ENCODE measurements at places on chromosomes 7 and 10. TPM values are rescaled to one million over a fixed set of nuclear protein-coding genes. Genes with fewer than 3 reads are reported as not detected.

GRCh38 chr7:37488163-37488764 lies 39.6 kb upstream of the ELMO1 start:
- DNase-seq: no peak

DNA sequence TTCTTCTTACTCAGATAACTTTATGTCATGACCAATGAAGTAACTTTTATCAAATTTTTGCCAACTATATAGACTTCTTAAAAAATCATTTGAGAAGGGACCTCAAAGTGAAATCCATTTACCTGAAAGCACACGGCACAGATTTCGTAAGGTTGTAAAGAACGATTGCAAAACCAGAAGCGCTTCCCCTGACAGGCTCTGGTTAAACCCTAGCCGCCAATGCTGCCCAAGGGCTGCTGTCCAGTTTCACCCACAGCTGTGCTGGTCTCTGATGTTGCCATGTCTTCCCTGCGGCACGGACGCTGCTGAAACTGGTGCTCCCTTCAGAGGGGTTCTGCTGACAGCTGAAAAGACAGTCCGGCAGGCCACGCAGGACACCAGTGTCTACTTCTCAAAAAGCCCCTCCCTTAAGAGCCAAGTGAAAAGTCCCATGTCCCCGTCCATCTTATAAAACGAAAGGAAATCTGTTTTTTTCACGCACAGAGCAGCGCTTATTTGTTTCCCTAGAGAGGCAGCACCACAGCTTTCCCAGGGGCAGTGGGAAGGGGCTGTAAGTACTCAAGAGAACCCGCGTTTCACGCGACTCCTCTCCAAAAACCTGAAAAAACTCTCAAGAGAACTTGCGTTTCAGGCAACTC lies 32.5 kb downstream of the GNA12 start:
- DNase-seq: no peak

DNA sequence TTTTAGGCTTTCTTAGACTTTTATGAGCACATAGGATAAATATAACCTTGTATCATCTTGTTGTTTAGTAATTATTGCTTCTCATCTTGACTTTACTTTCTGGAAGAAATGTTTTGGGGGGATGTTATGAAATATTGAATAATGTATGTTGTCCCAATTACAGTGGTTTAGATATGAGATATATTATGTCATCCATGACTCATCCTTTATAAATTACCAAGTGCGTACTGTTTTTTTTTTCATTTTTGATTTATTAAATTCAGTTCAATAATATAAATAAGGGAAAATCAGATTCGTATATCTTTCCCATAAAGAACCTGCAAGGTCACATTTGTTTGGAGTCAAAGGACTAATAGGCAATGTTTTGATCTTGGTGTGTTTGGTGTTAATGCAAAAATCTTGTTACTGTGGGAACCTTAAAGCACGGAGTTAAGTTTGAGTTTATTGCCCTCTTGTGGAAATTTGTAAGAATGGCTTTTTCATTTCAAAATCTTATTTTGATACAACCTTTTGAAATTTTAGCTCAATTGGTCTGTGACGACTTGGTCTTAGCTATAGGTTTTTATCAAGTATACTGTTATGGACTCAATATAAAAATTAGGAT lies 108.6 kb downstream of the SRI start:
- no peak for DNase-seq

- no peak for DNase-seq
Measured at GRCh38 chr10:34922138-34922537, 107.0 kb upstream of the PARD3 start.

DNA sequence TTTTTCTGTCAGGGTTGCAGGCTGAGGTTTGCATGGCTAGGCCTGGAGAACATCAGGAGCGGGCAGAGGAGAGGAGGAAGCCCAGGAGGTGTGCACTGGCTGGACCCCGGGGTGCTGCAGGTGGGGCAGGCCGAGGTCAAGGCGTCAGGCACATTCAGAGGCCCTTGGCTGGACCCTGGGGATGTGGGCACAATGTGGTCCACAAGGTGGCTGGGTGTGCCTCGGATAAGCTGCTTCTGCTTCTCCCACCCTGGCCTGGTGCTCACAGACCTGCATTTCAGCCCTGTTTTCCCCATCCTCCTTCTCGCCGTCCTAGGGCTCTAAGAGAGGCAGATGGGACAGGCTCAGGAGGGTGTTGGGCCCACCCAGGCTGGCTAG lies 108.2 kb downstream of the ADCY1 start:
- no peak for DNase-seq

DNA sequence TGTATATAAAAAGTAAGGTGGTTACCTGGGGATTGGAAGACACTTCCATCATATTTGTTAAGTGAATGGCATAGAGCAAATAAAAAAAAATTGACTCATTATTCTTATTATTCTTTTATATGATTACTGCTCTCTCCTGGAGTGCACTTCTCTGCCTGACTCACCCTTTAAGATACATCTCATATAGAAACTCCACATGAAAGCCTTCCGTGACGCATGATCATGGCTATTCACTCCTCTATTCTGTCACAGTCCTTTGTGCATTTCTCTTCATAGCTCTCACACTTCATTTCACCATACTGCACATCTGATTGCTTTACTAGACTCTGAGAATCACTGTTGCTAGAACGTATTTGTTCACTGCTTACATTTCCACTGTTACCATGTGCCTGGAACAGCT lies 597.3 kb downstream of the CNTNAP2 start:
- no peak for DNase-seq

DNA sequence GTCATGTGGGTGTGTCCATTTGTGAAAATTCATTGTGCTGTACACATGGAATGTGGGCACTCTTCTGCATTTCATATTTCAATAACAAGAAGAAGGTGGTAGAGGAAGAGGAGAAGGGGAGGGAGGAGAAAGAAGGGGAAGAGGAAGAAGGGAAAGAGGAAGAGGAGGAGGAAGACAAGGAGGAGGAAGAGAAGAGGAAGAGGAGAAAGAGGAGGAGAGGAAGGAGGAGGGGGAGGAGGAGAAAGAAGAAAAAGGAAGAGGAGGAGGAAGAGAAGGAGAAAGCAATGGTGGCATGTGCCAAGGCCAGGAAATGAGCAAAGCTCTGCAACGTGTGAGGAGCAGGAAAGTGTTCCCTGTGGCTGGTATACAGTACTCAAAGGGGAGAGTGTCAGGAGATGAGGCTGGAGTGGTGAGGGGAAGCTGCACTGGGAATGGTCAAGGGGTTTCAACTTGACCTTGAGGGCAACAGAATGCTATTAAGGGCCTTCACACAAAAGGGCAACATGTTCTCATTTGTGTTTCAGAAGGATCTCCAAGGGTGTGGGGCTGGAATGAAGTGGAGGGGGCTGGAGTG lies 40.5 kb downstream of the WNT2 start:
- no peak for DNase-seq

GRCh38 chr10:113506476-113506875 lies 46.4 kb upstream of the HABP2 start:
- no peak for DNase-seq

DNA sequence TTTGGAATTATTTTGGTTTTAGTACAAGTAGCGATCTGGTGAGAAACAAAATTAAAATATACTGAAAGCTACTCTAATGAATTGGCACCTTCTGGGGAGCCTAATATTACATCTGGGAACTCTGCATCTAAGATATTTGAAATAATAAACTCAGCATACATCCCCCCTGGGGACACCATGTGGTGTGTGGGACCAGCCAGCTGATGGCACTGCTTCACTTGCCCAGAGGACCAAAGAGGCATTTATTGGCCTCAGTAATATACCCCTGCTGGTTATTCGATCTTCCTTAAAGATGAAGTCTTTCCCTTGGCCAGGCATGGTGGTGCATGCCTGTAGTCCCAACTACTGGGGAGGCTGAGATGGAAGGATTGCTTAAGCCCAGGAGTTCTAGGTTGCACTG lies 195.1 kb upstream of the AUTS2 start:
- no peak for DNase-seq

GRCh38 chr10:83373671-83374070 lies 765.6 kb upstream of the GHITM start:
- DNase-seq: no peak

DNA sequence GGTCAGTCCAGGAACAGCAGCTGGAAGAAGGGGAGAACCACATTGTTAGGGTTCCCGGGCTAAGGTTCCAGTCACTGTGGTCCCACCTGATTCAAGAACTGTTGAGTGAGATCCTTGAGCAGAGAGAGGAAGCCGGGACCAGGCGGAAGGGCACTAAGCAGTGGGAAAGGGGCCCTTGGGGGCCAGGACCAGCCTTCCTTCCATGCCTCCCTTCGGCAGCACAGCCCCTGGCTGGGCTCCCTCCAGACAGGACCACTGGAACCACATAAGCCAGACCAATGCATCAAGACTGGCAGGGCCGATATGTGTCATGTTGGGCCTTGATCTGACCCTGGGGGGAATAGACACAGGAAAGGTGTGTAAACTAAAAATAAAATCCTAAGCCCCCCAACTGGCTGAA lies 103.9 kb downstream of the STRA8 start:
- DNase-seq: no peak

- DNase-seq: no peak
Measured at GRCh38 chr7:43535810-43536585, 46.9 kb upstream of the STK17A start.

GRCh38 chr7:29639886-29640595 lies 76.4 kb downstream of the PRR15 start:
- no peak for DNase-seq

DNA sequence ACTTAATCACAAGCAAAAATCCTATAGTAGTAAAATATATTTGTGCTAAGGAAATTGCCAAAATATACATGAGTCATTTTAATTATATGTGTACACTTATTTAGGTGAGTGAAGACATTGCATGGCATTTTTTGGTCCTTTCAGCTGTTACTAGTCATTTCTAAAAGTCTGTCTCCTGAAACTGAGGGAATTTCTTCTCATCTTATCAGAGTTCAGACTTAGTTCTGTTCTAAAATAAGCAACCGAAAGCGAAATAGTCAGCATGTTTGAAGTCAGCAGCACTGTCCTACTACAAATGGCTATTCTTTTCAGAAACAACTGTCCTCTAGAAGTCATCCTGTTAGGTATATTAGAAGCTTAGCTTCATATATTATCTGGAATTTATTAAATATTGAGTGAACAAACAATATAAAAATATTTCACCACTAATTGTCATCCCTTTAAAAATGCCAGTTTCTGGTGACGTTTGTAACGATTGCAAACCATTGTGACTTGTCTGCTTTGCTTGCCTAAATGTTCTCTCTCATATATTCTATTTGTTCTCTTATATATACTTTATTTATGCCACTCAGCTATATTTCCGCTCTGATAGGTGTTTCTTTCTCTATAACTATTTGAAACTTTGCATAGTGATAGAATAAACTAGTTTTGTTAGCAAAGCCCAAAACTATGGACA lies 227.4 kb upstream of the KAT6B start:
- DNase-seq: no peak

DNA sequence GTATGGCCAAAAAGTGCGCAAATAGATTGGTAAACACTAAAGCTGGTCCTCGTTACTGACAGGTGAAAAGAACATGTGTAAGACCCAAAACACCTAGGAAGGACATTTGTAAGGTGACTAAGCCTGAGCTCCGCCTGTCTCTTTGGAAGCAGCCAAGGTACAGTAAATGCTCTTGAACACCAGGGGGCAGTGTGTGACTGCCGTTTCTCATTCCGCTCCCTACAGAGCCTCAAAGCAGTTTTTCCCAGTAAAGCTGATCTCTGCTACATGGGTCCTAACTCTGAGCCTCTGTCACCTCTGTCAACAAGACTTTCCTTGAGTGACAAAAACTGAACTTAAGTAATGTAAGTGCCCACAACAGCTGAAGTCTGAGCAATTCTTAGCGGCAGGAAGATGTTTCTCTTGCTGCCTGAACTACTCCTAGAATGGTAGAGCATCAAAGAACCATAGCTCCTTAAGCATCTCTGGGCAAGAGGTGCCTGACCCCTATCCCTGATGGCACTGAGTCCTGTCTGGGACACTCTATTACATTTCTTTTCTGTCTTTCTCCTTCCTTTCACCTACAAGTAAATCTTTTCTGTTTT lies 238.0 kb upstream of the INHBA start:
- DNase-seq: peak; percentile 34

- no peak for DNase-seq
Measured at GRCh38 chr10:117547016-117547715, 4.6 kb downstream of the EMX2 start.

GRCh38 chr10:58781873-58782488 lies 269.3 kb downstream of the BICC1 start:
- no peak for DNase-seq

GRCh38 chr7:35334506-35334905 lies 80.6 kb upstream of the TBX20 start:
- DNase-seq: no peak

- DNase-seq: no peak
Measured at GRCh38 chr7:84722086-84722485, 464.8 kb downstream of the SEMA3D start.

- DNase-seq: no peak
Measured at GRCh38 chr10:24468281-24468751, 255.4 kb downstream of the ARHGAP21 start.

- DNase-seq: no peak
Measured at GRCh38 chr7:36967387-36967786, 243.1 kb upstream of the AOAH start.

DNA sequence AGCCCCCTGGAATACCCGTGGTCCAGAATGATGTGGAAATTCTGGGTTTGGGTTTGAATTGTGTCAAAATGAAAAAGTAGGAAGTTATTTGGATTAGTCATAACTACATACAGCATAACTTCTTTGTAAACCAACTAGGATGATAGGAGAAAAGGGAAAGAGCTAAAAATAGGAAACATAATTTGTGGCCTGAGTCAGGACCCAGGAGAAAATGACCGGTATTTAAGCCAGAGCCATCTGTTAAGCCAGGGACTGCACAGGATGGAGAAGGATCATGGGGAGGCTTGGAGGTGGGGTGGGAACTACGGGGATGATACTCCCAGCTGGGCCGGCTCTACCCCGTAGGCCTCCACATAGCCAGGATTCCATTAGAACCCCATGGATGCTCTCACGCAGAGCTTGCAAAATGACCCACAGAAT lies 98.6 kb downstream of the MYOF start:
- no peak for DNase-seq

DNA sequence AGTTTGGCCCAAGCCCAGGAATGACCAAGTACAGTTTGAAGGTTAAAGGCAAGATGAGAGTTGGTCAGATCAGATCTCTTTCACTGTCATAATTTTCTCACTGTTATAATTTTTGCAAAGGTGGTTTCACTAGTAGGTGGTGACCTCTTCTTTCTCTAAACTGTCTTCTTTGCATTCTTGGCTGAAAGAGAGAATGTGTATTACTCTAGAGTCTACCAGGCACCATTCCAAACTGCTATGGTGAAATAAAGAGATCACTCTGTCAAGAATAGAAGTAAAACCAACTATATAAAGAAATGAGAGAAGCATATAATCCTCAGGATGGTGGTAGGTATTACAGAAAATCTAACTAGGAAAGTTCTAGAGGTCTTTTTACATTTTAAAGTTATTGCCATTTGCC lies 72.7 kb downstream of the DYNC1I1 start:
- no peak for DNase-seq

- no peak for DNase-seq
Measured at GRCh38 chr7:368651-369475, 78.9 kb downstream of the FOXL3 start.

The TMEM184A gene
- not detected for total RNA-seq

The NEURL1 gene
- 25.1 TPM for total RNA-seq

The C10orf53 gene
- total RNA-seq: not detected

The SSC4D gene
- 0.94 TPM for total RNA-seq

The POLR3A gene
- 39.5 TPM for total RNA-seq

The INHBA gene
- 33.1 TPM for total RNA-seq

The MGAM2 gene
- not detected for total RNA-seq

The TSPAN15 gene
- 3.1 TPM for total RNA-seq

The CCDC136 gene
- 44.1 TPM for total RNA-seq

The ZNF467 gene
- total RNA-seq: 1.2 TPM

The RFC2 gene
- 19.3 TPM for total RNA-seq

The H2BK1 gene
- total RNA-seq: not detected

The ANKRD61 gene
- total RNA-seq: 0.31 TPM

Measured in occipital lobe (tissue), 3 donors.